ENCODE measurements at places on chromosomes 1 and 21.

DNA sequence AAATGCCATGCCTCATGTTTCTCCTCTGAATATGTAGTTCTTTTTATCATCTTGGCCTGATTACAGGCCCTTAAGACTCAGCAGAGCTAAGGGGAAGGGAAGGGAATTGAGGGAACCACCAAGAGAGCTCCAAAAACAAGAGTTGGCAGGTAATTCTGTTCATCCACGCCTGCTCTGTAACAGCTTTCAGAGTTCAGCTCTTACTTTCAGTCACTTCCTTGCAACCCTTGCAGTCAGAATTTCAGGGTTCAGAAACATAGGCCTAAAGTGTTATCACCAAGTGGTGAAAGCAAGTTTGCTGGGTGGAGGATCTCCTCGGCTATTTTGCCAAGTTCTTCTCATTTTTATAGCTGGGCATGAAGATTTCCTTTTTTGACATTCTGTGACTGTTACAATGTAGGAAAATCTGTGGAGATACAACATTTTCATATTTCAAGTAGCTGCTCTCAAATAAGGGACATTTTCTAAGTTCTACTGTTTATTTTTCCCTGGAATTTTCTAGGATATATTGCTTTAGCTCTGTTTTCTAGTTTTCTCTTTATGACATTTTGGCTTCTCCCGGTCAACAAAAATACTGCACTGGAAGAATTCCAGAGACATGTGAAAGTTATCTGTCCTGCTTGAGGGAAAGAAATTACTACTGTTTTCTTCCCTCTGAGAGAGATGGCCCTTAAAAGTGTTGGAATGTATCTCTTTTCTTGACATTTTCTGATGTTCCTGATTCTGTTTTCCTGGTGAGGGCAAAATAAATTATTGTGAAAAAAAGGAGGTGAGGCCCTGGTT is 251.8 kb upstream of the ST6GALNAC5 start:
- DNase-seq, result no peak

- no peak for DNase-seq
These were observed 10.9 kb downstream of the VAV3 start for GRCh38 chr1:107954126-107954525.

DNA sequence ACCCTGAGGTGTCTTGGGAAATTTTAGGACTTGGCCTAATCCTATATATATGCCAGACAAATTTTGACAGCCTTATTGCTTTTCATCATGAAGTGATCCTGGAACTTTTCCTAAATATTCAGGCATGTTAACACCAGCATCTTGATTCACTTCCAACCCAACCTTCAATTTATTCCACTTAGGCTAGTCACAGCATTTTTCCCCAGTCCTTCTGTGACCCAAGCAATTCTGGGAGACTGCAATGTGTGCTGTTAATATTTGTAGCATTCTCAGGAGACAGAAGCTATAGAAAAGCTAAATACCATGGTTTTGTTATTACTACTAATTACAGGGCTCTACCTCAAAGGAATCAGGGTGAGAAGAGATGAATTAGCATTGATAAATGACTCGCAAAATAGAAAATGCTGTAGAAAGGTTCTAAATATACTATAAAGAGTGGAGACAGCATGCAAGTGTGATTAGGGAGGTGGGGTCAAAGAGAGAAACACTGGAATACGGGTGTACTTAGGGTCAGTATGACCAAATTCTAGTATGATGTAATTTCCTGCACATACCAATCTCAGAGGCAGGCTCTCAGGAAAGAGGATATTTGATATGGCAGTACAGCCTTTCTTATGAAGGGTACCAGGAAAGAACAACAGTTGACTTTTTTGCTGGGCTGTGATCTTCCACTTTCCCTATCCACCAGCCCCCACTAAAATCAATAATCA is 29.1 kb downstream of the PRRX1 start:
- peak; percentile 25 for DNase-seq

- no peak for DNase-seq
These were observed 52.1 kb downstream of the ACBD3 start for GRCh38 chr1:226134170-226135058.

DNA sequence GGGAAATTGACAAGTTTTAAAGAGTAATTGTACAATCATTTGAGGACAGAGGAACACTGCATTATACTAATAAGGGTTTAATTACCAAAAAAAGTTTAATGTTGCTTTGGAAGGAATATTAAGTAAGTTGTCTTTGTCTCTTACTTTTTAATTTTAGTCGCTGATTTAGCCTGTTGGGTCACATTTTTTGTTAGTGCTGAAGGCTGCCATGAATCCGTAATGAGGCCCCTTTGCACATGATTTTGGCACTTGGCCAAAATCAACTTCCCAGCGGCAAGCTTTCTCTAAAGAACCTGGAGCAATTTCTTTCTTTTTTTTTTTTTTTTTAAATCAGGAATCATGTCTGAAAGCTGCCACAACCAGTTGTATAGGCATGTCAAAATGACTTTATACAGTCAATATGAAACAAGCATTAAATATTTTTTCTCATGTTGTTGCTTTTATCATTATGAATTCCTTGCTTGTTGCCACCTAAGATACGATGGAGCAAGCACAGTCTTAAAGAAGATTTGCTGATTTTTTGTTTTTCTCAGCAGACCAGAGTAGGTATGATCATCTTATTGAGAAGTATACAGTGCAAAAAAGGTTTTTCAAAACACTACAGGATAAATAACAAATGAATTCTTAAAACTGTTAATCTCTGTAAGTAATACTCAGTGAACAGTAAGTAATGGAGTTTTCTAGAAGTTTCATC is 690.4 kb downstream of the USP25 start:
- peak; percentile 88 for DNase-seq

GRCh38 chr1:68814067-68814466 is 317.2 kb upstream of the DEPDC1 start:
- no peak for DNase-seq

- DNase-seq, result no peak
These were observed 183.4 kb upstream of the C1orf174 start for GRCh38 chr1:4083231-4084047.

DNA sequence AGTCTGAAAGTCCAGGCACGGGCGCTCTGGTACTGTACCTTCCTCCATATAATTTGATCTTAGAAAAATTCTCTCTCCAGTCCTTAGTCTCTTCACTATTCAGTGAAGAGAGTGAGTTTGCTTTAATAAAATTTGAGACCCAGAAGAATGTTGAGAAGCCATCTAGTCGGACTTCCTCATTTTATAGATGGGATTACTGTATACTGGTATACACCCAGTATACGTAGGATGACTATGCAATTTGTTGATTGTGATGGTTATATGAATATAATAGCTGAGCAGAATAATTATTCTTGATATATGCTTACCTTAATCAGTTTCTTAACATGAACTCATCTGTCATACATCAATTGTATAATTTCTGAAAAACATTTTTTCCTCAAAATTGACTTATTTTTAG is 328.0 kb upstream of the B3GALT2 start:
- DNase-seq, result no peak

DNA sequence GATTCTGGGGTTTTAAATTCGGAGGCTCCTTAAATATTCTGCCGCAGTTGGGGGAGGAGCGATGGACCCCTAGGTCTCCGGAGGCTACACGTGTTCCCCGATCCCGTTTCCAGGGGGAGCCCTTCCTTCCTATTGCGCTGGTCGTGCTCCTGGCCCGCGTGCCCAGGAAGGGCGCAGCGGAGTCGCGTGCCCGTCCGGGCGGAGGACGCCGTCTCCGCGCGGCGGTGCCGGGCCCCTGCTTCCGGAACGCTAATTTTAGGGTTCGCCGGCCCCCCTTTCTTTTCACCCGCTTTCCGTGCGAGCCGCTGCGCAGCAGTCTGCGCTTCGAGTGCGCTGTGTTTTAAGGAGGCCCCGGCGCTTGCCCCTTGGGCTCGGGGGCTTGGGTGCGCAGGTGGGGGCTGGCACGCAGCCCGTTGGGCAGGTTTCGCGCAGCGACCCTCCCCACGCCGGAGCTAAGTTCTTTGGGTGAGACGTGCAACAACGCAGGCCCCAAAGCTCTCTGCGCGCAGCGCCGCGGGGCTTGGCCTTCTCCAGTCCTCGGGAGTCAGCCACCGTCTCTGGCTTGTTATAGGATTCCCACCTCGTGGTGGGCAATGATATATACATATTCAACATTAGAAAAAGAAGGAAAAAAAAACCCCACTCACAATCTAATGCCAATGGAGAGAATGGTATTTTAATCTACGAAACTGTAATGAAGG is 43.5 kb upstream of the DNAJC6 start:
- DNase-seq, result peak; percentile 68

- no peak for DNase-seq
These were observed 262.5 kb upstream of the B3GALT2 start for GRCh38 chr1:193448682-193449461.

DNA sequence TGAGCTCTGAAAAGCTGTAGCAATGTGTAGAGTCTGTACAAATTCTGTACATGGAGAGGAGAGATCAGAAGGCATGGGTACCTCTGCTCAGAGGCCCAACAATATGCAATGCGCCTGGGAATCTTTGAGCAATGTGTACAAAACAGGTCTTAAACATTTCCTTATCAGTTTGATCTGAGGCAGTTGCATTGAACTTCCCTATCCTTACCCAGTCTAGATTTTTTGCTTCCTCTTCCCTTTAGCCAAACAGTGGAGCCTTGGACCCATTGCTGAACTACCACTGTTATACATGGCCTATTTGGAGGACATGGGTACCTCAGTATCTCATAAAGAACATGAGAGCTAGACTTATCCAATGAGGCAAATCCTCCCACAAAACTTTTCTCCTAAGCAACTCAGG is 12.6 kb upstream of the MNDA start:
- DNase-seq, result no peak

GRCh38 chr1:181134543-181135436 is 46.3 kb downstream of the IER5 start:
- DNase-seq, result no peak

- DNase-seq, result no peak
These were observed 762.1 kb upstream of the NEGR1 start for GRCh38 chr1:73044241-73045036.

DNA sequence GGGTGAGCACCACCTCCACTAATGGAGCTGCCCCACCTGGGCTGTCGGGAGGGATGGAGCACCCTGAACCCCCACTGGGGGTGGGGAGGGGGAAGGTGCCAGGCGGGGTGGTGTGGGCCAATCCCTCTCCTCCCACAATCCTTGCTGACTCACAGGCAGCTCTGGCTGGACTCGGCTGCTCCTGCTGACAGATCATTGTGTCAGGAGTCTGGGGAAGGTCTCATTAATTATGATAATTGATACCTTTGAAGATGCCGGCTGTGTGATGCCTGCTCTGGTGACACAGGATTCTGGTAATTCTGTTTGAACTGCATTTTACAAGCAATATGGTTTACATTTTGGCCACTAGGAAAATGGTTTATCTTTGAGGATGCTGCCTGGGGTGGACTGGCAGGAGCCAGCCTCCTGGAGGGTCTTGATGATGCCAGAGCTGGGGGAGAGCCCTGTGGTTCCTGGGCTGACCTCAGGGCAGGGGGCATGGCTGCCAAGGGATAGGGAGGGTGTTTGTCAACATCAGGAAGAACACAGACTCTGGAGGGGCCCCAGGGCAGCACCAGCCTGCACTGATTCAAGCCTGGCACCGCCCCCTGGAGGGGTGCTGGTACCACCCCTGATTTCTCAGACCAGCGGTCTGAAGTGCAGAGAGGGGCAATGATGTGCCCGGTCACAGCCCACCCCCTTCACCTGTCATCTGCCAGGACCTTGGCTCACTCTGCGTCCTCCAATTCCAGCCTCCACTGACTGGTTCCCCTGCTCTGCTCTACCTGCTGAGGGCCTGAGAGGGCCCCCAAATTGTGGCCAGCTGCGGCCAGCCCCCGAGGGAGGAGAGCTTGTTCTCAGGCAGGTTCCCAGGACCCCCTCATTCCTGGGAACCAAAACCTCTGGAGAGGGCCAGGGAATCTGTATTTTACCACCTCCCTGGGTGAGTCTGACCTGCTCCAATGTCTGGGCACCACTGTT is 338.8 kb downstream of the MATN1 start:
- DNase-seq, result no peak

GRCh38 chr1:66354311-66355201 is 179.4 kb upstream of the SGIP1 start:
- peak; percentile 53 for DNase-seq

- DNase-seq, result no peak
These were observed 78.0 kb downstream of the PTPN14 start for GRCh38 chr1:214473387-214473786.

DNA sequence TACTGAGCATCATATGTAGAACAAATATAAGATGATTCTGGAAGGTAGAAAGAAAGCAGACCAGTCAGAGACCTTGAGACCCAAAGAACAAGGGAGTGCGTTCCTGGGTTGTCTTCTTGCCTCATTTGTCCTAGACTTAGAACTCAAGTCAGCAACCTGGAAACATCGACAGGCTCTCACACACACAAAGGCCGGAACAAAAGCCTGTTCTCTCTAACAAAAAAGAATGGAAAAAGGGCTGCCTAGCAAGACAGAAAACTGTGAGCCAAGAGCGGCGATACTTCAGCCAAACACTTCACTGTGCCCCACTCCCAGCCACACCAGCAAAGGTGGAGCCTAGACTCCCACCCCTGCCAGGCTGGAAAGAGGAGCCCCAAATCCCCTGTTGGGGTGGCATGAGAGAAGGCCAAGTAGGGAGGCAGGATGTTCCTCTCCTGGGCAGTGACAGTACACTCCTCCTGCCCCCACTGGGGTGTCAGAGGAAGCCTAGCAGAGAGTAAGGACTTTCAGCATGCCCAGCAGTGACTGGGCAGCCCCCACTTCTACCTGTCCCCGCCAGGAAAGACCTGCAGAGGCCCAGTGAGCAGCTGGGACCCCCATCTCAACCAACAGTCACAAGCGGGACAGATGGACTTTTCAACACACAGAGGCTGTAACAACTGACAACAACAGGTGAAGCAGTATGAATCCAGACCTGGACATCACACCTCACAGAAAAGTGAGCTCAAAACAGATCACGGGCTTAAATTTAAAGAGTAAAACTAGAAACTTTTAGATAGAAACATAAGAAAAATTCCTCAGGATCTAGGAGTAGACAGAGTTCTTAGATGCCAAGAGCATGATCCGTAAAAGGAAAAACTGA is 33.0 kb downstream of the MRAP start:
- no peak for DNase-seq

DNA sequence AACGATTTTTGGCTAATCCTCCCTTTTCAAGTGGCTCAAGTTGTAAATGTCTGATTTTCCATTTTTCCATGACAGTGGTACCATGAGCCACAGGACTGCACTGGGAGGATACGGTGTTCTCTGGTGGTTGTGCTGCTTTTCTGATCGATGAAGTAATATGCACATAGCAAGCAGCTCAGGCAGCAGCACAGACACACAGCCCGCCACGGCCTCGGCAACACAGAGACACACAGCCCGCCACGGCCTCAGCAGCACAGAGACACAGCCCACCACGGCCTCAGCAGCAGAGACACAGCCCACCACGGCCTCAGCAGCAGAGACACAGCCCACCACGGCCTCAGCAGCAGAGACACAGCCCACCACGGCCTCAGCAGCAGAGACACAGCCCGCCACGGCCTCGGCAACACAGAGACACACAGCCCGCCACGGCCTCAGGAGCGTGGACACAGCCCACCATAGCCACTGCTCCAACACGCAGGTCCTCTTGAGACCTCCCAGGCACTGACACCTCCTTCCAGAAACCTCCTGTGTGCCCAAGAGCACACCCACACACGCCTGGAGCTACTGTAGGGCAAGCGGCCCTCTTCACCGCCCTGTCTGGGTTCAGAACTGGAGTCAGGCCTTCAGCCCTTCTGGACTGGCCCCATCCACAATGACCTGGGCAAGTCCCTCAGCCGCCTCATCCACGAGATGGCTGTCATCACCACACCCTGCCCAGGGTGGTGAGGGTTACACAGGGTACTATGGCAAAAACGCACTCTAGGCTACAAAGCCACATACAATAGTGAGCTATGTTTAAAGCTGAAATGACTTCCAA is 10.4 kb downstream of the PTTG1IP start:
- DNase-seq, result no peak

GRCh38 chr1:209626346-209627026 is 25.7 kb downstream of the LAMB3 start:
- no peak for DNase-seq

- DNase-seq, result no peak
These were observed 155.0 kb downstream of the TNFSF18 start for GRCh38 chr1:172895761-172896160.

Data from kidney (tissue), 22 donors.